ENCODE measurements at places on chromosomes 11 and 22.

DNA sequence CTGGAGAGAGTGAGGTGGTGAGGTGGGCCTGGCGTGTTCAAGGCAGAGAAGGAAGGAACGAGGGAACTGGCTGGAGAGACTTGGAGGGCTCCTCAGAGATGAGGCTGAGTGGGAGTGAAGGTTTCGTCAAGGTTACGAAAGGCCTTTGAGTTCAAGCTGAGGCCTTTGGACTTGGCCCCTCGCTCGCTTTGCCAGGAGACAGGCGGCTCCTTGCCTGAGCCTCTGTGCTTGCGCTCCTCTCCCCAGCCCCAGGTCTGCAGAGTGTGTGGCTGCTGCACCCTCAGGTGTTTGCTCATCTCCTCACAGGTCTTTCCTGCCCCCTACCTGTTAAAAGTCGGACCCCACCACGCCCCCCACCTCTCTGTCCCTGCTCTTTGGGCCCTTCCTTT lies 91.6 kb downstream of the ATXN10 start:
- no peak for DNase-seq

DNA sequence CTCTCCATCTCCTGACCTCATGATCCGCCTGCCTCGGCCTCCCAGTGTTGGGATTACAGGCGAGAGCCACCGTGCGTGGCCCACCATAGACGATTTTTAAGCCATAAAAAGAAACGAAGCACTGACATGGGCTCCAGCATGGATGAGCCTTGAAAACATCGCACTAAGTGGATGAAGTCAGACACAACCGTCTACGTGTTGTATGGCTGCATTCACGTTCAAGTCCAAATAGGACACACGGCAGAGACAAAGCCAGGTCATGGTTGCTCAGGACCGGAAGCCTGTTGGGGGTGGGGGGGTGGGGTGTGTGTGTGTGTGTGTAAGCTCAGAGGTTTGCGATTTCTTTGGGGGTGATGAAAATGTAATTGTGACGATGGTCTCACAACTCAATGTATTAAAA lies 10.0 kb downstream of the RRP7A start:
- no peak for DNase-seq

DNA sequence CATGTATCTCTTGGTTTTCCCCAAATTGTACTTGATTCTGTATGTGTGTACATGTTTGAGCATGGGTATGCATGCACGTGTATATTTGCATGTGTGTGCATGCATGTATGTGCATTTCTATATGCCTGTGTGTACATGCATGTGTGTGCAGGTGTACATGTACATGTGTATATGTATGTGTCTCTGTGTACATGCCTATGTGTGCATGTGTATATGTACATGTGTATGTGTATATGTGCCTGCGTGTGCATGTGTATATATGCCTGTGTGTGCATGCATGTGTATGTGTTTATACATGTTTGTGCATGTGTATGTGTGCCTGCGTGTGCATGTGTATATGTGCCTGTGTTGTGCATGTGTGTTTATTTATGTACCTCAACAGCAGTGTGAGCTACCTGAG lies 5.3 kb upstream of the NCF4 start:
- no peak for DNase-seq

- DNase-seq = no peak
Measured at GRCh38 chr11:22344081-22344480, 5.9 kb downstream of the SLC17A6 start.

DNA sequence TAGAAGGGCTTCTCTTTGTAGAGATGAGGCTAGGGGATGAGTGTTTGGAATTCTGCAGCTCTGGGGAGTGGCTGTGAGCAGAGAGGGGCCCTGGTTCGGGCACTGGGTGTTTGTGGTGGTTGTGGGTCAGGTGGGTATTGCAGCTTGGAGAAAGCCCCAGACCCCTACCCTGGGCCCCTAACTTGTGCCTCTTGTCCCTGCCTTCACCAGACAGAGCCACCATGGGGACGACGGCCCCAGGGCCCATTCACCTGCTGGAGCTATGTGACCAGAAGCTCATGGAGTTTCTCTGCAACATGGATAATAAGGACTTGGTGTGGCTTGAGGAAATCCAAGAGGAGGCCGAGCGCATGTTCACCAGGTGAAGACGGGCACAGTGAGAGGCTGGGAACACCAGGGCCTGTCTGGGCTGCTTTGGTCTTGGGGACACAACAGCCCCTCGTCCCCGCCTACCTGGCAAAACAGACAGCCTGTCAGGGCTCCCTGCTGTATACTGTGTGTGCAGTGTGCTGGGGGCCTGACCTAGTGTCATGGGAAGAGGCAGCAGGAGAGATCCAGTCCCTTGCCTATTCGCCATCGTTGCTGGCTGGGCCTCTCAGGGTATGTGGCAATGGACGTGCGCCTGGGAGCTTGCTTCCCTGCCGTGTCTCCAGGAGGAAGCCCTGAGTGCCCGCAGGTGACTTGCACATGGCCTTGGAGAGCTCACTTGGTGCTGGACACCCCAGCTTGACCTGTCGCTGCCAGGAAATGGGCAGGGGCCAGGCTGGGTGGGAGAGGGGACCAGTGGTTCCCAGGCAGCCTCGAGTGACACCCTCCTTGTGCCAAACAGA lies 4.3 kb downstream of the INCENP start:
- no peak for DNase-seq

GRCh38 chr11:44565953-44566949 lies 788 bp downstream of the CD82 start:
- no peak for DNase-seq

DNA sequence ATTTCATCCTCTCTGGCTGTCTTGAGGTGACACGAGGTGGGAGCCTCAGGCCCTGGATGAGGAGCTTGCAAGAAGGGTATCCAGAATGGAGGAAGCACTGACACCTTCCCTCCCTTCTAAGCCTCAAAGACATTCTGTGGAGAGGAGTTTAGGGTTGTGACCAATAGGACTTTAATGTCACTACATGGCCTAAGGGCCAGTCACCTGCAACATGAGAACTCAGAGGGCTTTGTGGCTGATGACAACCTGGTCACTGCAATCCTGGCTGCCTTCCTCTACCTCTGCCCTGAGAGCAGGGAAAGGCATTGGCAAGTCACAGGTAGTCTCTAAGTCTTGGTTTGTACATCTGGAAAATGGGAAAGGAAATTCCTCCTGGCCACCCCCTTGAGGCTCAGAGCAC lies 33.7 kb downstream of the PISD start:
- DNase-seq = no peak

GRCh38 chr11:60924906-60925853 lies 920 bp downstream of the TMEM132A start:
- DNase-seq = no peak

DNA sequence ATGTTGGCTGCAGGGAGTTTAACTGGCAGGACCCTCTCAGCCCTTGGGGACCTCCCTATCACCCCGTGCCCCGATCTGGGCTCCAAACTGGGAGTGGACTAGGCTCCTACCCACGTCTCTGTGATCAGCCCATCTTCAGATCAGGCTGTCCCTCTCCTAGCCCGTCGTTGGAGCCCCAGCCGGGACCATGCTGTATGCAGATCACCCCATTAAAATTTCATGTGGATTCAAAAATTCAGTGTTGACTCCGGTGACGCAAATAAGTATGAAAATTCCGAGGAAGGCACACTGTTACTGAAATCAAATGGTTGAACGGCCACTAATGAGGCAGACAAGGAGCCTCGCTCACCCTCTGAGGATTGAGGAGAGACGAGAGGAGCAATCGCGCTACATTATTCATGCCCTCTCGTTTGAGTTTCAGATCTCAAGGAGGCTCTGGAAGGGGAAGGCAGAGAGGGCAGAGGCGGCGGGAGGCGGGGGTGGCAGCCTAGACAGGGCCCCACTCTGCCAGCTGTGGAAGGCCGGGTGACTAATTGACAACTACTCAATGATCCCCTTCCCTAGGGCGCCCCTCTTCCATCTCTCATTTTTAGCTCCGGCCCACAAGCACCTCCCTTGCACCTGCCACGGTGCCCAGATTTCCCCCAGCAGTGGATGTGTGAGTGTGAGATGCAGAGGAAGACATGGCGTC lies 255.4 kb downstream of the MIAT start:
- DNase-seq = no peak

- DNase-seq = no peak
Measured at GRCh38 chr11:10041748-10042446, 252.1 kb downstream of the SBF2 start.

DNA sequence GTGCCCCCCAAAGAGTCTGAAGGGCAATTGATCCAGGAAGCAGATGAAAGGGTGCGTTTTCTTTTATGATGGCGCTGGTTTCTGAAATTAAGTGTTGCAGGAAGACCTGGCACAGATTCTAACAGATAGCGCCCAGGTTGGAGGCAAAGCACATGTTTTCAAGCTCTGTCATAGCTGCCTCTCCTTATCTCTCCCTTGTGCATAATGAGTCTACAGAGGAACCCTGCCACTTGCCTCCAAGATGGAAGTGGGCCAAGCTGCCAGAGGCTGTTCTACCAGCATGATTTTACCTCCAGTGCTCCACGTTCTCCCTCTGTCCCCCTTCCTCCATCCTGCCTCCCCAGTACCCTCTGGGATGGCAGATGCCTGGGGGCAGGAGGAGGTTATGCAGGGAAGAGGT lies 30.0 kb upstream of the TLCD5 start:
- no peak for DNase-seq

GRCh38 chr22:45239681-45240051 lies 1.0 kb downstream of the KIAA0930 start:
- DNase-seq = no peak

DNA sequence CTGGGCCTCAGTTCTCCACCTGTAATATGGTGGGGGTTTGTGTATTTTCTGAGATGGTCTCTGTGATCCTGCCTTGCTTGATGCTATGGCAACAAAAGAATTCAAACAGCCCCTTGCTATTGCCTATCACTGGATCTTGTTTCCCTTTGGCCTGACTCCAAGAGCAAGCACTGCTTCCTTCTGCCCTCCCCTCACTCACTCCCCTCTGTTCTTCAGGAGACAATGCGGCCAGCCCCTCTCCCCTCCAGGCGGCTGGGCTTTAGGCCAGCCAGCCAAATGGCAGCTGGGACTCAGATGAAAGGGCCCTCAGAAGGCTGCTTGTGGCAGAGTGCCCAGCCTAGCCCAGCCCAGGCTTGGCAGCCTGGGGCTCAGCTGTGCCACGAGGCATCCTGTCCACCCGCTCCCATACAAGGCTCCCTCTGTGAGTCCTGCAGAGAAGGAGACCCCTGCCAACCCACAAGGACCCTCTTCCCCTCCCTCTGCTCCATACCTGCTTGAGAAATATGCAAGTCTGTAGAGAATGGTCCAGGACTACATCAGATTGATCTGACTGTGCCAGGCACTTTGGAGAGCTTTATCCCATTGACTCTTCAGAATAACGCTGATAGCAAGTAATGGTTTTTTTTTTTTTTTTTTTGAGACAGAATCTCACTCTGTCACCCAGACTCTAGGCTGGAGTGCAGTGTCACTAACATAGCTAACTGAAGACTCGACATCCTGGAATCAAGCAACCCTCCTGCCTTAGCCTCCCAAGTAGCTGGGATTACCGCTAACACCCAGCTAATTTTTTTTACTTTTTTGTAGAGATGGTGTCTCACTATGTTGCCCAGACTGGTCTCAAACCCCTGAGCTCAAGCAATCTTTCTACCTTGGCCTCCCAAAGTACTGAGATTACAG lies 7.6 kb upstream of the KCTD14 start:
- no peak for DNase-seq

DNA sequence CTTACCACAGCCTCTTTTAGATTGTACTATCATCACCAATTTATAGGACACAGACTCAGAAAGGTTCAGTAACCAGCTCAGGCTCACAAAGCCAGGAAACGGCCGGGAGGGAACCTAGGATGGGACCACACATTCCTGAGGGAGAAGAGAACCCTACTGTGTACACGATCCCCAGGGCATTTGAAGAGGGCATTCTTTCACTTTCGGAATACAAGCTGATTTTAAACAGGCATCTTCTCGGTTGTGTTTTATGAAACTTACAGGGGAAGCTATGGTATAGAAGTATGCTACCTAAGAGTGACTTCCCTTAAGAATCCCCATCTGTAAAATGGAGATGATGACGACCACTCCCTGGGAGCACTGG lies 19.0 kb downstream of the SMCO4 start:
- no peak for DNase-seq

DNA sequence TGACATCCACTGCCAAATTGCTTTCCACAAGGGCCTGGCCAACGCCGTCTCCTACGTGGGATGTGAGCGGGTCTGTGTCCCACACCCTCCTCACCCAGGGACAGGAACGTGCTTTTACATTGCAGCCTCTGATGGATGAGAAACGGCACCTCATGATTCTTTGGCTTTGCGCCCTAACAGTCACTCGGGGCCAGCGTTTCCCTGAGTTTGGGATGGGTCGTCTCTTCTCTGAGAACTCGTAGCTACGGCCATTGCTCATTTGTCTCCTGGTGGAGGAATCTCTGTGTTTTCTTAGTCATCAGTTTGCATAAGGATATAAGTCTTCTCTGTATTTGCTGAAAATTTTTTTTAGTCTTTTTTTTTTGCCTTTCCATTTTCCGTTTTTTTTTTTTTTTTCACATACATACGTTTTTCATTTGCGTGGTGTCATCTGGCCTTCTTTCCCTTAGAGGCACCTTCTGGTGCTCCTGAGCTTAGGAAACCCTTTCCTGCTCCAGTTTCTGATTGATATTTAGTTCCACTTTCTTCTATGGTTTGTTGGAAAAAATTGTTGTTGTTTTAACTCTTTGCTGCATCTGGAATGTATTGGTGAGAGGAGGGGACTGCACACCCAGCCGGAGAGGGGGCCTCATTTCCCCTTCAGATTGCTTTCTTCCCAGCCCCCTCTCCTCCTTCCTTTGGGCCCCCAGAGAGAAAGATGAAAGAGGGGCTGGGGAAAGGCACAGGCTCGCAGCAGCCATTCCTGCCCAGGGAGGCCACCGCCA lies 12.0 kb downstream of the TNNT3 start:
- no peak for DNase-seq

GRCh38 chr11:130022799-130023198 lies 20.2 kb upstream of the PRDM10 start:
- no peak for DNase-seq

DNA sequence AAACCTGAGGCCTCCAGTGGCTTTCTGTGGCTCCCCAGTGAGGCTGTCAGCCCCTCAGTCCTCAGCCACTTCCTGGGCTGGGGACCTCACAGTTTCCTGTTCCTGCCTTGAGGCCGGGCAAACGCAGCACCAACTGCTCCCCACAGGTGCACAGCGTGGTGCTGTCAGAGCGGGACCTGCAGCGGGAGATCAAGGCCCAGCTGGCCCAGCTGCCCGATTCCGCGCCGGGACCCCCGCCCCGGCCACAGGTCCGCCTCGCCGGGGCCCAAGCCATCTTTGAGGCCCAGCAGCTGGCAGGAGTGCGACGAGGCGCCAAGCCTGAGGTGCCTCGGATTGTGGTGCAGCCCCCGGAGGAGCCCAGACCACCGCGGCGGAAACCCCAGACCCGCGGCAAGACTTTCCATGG lies 5.4 kb downstream of the TBC1D10C start:
- DNase-seq = peak; percentile 88

- no peak for DNase-seq
Measured at GRCh38 chr11:9112075-9112474, 20.7 kb upstream of the SCUBE2 start.

DNA sequence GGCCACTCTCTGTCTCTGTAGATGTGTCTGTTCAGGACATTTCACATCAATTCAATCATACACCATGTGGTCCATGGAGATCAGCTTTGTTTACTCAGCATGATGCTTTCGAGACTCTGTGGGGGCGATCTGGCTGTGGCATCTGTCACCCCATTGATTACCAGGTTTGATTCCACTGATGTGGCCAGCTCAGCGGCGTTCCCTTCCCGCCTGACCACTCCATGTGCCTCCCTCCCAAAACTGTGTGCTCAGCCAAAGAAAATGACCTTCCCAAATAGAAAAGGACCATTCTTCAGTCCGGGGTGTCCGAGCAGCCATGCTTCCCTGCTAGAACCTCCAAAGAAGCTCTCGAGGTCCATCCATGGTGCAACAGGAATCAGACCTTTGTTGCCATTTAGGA lies 89.1 kb downstream of the BRD1 start:
- DNase-seq = no peak
